MM.1S (cell line): ENCODE measurements at places on chromosomes 11 and 22.
A peak's percentile ranks its signal among the peaks of the same experiment; 100 is the strongest.

GRCh38 chr22:37870273-37870672 is 21.1 kb downstream of the EIF3L start:
- no peak for DNase-seq

DNA sequence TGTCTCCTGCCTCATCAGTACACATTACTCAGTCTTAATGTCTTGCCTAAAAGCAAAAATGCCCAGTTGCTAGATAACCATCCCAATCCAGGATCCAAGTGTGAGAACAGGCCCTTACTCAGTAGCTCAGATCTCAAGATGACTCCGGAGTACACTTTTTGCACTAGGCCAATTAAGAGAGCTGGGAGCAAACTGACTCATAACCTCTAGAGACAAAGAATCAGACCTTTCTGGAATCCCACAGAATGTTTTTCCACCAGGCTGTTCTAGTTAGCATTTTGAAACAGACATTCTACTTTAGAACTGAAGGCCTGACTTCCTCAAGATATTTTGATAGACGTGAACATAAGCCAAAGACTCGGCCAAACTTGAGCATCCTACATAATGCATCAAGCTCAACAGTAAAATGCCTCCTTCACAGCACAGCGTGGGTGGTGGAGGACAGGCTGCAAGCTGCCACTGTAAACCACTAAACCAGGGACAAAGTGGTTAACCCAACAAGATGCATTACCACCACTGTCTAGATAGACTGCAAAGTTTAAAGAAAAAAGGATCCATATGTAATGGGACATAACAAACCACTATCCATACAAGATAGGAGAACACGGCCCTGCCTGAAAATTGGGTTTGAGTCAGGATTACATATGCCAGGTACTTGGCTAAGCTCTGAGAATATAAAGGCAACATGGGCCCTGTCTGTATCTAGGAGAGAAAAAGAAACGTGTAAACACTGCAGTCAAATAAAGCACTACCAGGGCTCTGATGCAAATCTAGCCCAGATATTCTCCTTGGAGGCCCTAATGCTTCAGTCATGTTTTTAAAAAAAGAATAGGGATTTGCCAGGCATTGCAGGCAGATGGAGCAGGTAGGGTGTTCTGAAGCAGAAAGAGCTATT is 48.3 kb downstream of the MYH9 start:
- no peak for DNase-seq

DNA sequence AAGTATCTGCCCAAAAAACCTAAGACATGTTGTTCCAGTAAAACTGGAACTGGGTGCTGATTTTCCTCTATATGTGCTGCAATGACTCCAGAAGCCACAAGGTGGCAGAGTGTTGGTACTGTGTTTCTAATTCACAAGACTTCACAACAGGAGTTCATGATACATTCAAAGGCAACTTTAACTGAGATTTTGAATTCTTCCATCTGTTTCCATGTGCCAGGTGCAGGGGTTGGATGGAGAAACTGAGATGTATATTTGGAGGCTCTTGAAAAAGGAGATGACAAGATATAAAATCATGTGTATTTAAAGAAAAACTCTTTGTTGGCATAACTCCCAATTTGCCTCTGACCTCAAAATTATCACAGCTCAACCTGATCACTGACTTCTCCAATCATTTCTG is 1098.6 kb upstream of the CCDC90B start:
- peak; percentile 45 for DNase-seq

GRCh38 chr22:19357270-19358105 is 66.0 kb upstream of the CLTCL1 start:
- no peak for DNase-seq

- DNase-seq, result no peak
Observed at GRCh38 chr11:72842653-72843330, 28.6 kb downstream of the ATG16L2 start.

- DNase-seq, result no peak
Observed at GRCh38 chr22:49589301-49589700, 238.4 kb downstream of the BRD1 start.

DNA sequence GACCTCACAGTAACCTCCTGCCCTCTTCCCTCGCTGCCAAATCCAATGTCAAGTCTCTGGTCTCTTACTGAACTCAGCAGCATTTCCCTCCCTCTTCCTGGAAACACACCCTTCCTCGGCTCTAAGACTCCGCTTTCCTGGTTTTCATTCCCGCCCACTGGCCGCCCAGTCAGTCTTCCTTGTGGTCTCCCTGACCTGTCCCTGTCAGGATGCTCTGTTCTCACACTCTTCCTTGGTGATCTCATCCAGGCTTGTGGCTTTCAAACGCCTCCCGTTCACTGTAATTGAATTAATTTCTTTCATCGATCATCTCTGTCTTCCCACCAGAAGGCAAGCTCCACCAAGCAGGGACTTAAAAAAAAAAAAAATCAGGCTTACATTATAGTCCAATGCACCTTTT is 33.5 kb downstream of the MYO18B start:
- no peak for DNase-seq

- DNase-seq, result no peak
Observed at GRCh38 chr11:31247321-31247720, 122.2 kb downstream of the DCDC1 start.

DNA sequence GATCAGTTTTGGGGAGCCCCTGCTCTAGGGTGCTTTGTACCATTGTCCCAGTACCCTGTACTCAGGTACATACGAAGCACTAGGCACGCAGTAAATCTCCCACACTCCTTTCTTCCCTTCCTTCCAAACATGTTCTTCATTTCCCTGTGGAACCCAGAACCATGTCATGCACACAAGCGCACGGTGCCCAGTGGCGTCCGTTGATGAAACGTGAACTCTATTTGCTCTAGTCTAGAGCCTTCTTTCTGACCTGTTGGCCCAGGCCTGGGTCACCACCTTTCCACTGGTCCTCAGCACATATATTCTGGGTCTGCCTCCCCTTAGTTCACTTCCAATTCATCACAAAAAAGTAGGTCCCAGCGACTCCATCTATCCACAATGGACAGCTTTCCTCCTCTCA is 7.0 kb downstream of the USH1C start:
- DNase-seq, result no peak

DNA sequence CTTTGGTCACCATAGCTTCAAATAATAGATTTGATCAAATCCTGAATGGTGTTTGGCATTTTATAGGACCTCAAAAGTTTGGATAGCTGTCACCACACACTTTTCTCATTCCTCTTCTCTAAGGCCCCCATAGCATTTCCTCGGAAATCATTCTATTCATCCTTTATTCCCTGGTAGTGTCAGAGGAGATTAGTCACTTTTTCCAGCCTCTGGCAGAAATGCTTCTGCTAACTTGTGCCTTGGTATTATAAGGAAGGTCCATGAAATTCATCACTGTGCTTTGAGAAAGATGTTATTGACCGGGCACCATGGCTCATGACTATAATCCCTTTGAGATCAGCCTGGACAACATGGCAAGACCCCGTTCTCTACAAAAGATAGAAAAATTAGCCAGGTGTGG is 19.7 kb upstream of the NUP160 start:
- no peak for DNase-seq

- DNase-seq, result peak; percentile 79
Observed at GRCh38 chr11:76207642-76208401, 1.5 kb upstream of the WNT11 start.

DNA sequence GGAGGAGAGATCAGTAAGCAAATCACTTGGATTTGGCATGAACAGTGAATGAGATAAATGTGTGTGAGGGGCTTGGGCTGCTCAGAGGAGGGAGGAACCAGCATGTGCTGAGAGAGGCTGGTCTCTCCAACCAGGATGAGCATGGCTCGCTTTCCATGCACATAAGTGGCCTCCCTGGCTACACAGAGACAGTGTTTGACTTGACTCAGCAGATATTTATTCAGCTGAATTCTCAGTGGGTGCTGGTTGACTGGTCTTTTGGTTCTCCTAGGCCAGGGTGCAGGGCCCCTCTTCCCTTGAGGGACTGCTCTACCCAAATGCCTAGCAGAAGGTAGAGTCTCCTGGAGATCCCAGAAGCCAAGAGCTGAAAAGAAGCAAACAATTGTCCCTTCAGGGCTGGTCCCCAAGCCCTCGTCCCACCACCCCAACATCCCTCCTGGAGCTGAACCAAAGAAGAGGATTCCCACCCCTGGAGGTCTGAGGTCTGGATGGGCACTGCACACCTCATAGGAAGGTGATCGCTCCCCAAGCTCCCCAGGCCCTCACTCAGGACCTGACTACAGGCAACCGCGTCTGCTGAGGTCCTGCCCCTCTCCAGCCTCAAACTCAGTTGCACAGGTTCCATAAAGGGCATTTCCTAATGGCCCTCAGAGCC is 3.3 kb upstream of the TRIM29 start:
- no peak for DNase-seq
